ENCODE measurements at places on chromosomes 7 and 10.

DNA sequence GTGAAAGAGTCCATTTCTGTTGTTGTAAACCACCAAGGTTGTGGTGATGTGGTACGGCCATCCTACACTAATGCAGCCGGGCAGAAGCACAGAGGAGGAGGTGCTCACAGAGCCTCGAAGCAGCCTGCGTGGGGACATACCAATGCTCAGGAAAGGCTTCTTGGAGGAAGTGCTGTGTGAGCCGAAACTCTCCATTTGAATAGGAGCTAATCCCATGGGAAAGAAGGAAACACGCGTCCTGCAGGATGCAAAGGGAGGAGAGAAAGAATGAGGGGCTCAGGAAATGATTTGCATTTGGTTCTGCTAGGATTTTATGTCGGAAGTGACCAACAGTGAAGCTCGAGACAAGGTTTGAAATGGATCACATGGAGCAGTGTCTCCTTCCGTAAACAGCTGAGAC, 477.9 kb upstream of the ANKRD30A start:
- no peak for DNase-seq

DNA sequence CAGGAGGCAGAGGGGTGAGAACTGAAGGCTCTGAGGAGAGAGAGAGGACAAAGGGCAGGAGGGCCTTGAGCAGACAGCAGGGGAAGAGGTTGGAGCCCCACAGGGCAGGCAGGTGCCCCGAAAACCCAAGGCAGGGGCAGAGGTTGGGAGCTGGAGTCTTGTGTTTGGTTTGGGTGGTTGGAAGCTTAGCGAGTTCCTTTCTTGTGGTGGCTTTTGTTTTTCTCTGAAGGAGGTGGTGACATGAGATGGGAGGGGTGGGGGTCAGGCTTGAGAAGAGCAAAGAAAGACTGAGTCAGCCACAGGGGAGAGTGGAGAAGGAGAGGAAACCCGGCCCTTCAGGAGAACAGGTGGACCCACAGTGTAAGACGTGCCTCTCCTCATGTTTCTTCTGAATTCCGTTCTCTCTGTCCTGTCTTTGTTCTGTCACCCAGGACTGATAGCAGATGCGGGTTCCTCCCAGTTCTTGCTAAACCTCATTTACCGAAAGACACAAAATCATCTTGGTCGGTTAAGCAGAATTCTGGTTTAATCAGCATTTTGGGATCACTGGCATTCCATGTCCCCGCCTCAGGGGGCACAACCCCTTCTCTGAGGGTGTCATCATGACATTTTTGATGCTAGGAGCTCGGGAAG, 95.3 kb downstream of the INSYN2A start:
- DNase-seq, result no peak

DNA sequence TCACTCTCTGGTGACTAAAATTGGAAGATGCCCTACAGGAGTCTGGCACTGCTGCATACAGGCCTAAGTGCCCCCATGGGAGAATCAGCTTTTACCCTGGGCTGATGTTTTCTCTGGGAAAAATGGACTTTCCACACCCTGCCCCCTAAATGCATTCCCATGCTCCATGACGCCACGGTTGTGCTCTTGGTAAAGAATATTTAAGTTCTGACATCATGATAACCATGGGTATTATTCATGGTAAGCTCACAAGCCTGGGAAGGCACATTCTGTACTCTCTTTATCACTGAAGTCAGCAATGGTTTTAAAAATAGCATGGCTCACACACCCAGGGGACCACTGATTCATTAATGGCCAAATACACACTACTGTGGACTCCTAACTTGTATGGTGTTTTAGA, 43.4 kb downstream of the HIPK2 start:
- DNase-seq, result peak; percentile 30

DNA sequence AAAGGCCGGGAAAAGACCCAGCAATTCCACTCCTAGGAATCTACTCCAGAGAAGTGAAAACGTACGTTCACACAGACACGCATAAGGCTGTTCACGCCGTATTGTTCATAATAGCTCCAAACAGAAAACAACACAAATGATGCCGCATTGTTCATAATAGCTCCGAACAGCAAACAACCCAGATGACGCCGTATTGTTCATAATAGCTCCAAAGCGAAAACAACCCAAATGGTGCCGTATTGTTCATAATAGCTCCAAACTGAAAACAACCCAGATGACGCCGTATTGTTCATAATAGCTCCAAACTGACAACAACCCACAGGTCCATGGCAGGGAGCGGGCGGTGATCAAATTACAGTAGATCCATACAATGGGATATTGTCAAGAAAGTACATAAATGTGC, 85.2 kb upstream of the DNAAF5 start:
- no peak for DNase-seq

DNA sequence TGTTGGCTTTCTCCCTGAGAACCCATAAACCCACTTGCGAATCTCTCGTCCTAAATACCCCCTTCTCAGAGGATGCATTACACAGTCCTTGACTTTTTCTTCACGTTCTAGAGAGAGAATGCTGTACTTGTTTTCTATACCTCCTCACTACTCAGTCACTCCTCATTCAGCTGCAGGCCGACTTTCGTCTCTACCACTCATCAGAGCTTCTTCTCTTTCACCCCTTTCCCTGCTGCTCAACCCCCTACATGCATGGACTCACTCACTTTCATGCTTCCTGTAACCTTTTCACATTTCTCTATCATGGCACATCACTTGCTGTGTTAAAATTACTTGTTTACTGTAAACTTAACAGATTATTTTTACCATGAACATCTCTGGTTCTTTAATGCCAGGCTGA, 19.8 kb downstream of the MDFIC start:
- DNase-seq, result no peak

GRCh38 chr7:41383596-41383995, 319.3 kb downstream of the INHBA start:
- no peak for DNase-seq

- no peak for DNase-seq
These were observed 297.9 kb downstream of the DGKB start for GRCh38 chr7:14604606-14605005.

- DNase-seq, result no peak
These were observed 478.6 kb downstream of the LRMDA start for GRCh38 chr10:75910032-75910431.

DNA sequence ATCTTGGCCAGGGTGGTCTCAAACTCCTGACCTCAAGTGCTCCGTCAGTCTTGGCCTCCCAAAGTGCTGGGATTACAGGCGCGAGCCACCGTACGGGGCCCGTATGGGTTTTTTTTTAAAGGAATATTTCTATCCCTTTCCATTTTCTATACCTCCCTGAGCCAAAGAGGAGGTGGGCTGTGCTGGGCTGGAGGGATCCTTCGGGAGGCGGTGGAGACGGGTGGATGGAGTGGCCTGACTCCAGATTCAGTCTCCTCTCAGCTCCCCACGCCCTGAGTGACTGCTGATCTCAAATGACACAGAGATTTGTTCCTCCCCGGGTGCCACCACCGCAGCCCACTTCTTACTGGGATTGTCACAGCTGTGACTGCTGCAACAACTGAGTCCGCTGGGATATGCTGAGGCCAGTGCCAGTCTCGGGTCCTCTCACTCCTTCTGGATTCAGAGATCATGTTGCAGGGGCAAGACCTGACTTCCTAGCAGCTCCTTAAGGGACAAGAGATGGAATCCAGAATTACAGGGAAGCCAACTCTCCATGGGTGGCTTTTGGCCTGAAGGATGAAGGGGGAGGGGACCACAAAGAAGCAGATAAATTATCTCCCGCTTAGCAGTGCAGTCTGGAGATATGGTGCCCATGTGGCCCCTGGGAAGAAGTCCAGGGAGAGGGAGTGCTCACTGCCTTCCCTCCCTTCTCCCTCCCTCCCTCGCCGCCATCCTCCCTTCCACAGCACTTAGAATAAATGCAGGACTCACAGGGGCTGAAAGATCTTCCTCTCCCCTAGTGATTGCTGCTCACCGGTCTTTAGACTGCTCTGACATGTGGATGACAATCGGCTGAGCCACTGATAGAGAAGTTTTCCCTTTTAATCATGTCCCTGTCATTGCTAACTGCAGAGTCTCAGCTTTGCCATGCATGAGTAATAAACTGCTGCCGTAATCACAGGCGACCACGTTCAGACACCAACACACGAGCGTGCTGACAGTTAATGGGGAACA, 14.3 kb downstream of the GALNT17 start:
- no peak for DNase-seq

- no peak for DNase-seq
These were observed 764.4 kb downstream of the LRMDA start for GRCh38 chr10:76195654-76196390.

- no peak for DNase-seq
These were observed 8.3 kb upstream of the LRRC4 start for GRCh38 chr7:128039544-128039953.

DNA sequence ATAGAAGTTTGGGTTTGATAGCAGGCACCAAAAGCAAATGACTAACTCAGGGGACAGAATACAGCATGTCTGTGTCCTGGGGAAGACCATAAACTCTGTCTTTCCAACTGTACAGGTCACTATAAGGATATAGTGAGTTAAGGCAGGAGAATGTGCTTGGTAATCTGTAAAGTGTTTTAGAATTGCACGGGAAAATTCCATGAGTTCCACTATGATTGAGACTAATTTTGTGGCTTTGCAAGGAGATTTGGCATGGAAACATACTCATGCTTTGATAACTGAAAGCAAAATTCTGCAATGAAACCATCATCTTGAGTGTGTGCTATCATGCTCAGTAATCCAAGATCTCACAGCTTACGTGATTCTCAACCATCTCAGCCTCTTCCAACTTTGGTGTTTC, 152.6 kb downstream of the PKD1L1 start:
- DNase-seq, result peak; percentile 76

GRCh38 chr10:3010334-3010733, 57.0 kb upstream of the PFKP start:
- DNase-seq, result no peak

DNA sequence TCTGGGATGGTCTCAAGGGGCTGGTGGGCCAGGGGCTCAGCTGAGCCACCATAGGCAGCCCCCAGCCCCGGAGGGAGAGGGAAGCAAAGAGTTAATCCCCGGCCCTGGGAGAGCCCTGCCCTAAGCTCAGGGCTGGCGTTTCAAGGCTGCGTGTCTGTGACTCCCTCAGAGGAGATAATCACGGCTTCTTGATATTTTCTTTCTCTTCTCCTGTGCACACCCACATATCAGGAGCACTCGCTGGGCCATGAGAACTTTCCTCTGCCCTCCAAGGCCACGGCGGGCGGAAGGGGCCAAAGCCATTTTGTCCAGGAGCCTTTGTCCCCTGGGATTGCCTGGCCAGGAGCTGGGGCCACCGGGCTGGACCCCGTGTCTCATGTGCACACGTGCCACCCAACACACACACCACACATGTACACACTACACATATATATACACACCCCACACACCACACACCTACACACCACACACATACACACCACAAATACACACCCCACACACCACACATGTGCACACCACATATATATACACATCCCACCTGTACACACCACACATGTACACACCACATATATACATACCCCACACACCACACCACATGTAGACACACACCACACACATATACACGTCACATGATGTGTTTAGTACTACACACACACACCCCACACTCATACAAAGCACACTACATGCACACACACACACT, 16.9 kb downstream of the VENTX start:
- no peak for DNase-seq

DNA sequence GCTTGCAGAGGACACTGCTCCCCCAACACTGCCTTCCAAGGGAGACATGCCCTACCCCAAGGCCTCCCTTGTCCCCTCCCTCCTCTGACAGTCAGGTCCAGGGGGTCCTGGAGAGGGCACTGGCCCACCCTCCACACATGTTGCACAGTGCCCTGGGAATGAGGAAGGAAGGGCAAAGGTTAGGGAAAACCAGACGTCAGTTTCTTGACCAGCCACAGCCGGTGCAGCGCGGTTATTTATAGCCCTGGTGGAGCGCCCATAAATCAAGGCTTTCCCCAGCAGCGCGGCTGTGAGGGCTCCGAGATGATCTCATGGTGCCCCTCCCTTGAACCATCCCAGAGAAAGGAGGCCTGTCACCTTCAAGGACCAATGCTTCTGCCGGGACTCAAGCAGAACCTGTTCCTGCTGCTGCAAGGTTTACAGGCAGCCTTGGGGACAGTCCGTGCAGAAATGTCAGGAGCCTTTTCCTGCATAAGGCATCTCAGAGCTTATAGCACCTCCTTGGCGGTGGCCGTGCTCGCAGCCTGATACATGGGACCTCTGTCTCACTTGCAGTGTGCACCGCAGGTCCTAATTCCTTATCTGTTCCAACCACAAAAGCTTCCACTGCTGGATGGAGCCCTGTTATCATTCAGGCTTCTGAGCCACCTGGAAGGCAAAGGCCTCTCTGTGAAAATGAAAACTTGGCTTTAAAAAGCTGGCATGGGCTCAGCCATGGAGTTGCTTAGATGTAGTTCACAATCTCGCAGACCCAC, 127.3 kb downstream of the LHPP start:
- no peak for DNase-seq

- no peak for DNase-seq
These were observed 23.9 kb upstream of the FAM107B start for GRCh38 chr10:14798636-14799035.

DNA sequence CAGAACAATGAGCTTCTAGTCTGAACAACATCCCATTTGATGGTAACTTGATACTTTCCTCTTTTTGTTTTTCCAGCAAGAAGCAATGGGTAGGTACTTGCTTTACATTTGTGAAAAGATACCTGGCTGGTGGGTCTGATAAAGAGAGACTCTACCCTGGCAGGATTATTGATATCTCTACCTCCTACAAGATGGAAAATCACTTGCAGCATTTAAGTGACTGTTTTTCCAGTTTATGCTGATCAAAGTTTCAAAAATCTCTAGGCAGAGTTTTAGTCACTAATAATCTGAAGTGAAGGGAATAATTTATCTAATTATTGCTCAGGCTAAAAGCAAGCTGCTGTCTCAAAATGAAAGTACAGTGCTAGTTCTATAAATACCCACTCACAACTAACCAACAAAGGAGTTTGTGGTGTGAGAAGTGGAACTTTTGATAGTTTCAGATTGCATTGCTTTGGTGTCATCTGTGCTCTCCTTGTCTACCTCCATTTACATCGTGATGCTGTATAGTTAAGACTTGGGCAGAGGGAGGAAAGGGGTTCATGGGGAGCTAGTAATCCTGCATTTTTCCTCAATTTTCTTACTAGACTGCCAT, 86.0 kb upstream of the ANKRD1 start:
- no peak for DNase-seq

- DNase-seq, result no peak
These were observed 62.7 kb downstream of the SUGCT start for GRCh38 chr7:40197527-40197926.

- no peak for DNase-seq
These were observed 57.9 kb upstream of the FAM133B start for GRCh38 chr7:92648067-92648466.

GRCh38 chr10:5698062-5698461, 13.4 kb downstream of the TASOR2 start:
- no peak for DNase-seq

- no peak for DNase-seq
These were observed at the start of gene CACNB2 for GRCh38 chr10:18140149-18140956. Gene CACNB2, plus strand, starts transcription at chr10:18140424.

GRCh38 chr7:29421010-29421956, 142.4 kb upstream of the PRR15 start:
- DNase-seq, result no peak

DNA sequence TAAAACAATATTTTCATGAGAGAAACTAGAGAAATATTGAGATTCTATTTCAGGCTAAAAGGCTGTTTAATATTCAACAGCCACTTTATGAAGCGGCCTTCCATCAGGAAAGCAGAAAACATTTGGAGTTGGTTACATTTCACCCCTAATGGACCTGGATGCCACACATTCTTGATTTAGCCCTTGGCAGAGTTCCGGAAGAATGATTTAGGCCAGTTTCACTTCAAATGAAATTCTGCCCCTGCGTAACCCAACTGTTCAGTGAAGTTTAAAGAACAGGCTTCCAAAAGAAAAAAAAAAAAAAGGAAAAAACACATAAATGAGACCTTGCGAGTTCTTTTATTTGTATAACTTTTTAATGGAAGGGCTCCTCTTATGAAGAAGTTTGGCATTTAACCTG, 239.2 kb upstream of the AKR1E2 start:
- DNase-seq, result no peak

All from amniotic stem cell (primary cell).